Activated naive CD4-positive, alpha-beta T cell treated with anti-CD3 and anti-CD28 coated beads for 36 hours (primary cell): ENCODE measurements at places on chromosomes 5 and 9. TPM values are rescaled to one million over a fixed set of nuclear protein-coding genes. Genes with fewer than 3 reads are reported as not detected.

DNA sequence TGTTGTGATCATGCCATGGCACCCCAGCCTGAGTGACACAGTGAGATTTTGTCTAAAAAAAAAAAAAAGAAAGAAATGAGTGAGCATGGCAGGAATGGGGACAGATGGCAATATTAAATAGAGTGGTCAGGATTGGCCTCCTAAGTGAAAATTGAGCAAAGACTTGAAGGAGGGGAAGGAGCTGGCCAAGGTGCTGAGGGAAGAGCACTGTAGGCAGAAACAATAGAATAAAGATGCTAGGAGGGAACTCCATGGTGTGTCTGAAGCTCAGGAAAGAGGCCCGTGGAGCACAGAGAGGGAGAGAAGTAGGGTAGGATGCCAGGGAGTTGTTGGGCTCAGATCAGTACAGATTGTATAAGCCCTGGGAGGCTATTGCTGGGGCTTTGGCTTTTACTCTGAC, 64.4 kb upstream of the PCAT7 start:
- no peaks in the 10 kb centered on the region for H3K36me3 ChIP-seq
- no peaks in the 10 kb centered on the region for H3K4me1 ChIP-seq
- DNase-seq, result no peak
- H3K27me3 ChIP-seq, result peaks cover 8% of the 10 kb centered on the region
- no peak overlapping the region for H3K27ac ChIP-seq

GRCh38 chr9:132163876-132164603, 2.2 kb downstream of the NTNG2 start:
- no peak overlapping the region for H3K27ac ChIP-seq
- no peak overlapping the region for H3K4me3 ChIP-seq
- peaks cover 1% of the 10 kb centered on the region for H3K36me3 ChIP-seq

GRCh38 chr5:81800797-81801196, 49.9 kb upstream of the SSBP2 start:
- H3K4me3 ChIP-seq, result no peak overlapping the region
- H3K4me1 ChIP-seq, result peaks cover 10% of the 10 kb centered on the region
- H3K27ac ChIP-seq, result no peak overlapping the region
- no peaks in the 10 kb centered on the region for H3K27me3 ChIP-seq

DNA sequence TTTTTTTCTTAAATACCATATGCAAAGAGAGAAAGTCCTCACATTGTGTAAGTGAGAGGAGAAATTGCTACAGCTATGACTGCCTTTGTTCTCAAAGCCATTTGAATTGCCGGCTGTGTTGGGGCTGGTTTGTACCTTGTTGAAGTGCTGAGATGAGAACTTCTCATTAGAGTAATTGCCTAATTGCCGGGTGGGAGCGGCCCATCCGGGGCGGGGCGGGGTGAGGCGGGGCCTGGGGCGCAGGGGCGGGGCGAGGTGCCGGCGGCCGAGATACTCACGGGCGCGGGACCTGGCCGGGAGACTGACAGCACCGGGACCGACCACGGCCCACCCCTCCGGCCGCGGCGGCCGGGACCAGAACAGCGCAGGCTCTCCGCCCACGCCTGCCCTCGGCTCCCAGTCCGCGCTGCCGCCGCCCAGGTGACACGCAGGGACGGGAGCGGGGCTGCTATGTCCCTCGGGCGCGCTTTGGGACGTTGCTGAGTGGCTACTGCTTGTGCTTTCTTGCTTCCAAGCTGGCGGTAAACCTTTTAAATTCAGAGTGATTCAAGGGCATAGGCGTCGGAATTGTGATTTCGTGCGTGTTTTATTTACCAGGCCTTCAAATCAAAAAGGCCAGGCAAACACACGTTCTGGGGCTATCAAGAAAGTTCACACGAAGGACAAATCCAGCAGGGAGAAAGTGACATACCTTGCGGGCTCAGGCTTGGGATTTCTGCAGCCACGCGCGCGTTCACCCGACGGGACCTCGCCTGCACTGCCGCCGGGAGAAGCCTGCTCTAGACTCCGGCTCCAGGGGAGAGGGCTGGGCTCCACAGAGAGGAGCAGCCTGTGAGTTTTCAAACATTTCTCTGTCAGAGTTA, 269.1 kb downstream of the FANCC start:
- H3K4me1 ChIP-seq, result peaks cover 6% of the 10 kb centered on the region
- peaks cover 24% of the 10 kb centered on the region for H3K27me3 ChIP-seq
- no peak overlapping the region for H3K27ac ChIP-seq

DNA sequence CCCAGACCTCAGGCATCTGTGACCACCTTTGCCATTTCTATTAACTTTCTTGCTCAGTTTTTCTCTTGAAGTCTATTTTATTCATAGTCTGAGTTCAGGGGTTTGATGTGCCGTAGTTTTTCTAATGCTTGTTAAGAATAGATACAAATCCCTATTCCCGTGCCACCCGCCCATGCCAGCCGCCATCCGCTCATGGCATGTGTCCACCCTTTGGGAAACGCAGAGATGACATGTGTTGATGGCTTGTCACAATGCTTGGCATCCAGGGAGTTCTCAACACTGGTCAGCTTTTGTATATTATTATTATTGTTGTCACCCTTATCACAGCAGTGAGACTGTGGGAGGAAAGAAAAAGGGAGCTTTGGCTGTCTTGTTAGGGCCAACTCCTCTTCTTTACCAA, 17.3 kb upstream of the ANGPTL2 start:
- H3K4me3 ChIP-seq, result no peak overlapping the region
- no peaks in the 10 kb centered on the region for H3K27me3 ChIP-seq
- H3K27ac ChIP-seq, result no peak overlapping the region
- H3K36me3 ChIP-seq, result no peaks in the 10 kb centered on the region

DNA sequence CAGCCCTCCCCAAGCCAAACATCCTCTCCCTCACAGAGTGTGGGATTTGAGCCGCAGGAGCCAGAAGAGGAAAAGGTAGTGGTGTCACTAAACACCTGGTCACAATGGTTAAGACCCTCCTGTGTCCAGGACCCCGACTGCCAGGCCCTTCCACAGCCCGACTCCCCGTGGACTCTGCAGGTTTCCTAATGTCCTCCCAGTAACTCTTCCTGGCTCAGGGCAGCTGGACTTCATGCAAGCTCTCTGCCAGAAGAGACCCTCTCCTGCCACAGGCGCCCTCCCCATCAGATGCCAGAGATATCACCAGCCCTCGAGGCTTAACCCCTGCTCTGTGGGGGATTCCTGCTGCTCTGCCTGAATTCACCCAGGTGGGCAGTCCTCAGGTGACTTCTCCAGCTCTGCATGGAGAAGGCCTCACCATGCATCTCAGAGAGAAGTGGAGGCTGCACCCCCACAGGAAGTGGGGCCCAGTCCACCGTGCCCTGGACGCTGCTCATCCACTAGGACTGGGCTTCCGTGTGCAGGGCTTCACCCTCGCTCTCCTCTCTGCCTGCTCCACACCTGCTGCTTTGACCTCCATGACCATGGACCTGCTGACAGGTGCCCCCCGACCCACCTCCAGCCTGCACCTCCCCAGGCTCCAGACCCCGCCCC, 111.2 kb downstream of the ADAMTS2 start:
- no peaks in the 10 kb centered on the region for H3K4me1 ChIP-seq
- DNase-seq, result no peak
- H3K36me3 ChIP-seq, result no peaks in the 10 kb centered on the region
- no peak overlapping the region for H3K4me3 ChIP-seq

DNA sequence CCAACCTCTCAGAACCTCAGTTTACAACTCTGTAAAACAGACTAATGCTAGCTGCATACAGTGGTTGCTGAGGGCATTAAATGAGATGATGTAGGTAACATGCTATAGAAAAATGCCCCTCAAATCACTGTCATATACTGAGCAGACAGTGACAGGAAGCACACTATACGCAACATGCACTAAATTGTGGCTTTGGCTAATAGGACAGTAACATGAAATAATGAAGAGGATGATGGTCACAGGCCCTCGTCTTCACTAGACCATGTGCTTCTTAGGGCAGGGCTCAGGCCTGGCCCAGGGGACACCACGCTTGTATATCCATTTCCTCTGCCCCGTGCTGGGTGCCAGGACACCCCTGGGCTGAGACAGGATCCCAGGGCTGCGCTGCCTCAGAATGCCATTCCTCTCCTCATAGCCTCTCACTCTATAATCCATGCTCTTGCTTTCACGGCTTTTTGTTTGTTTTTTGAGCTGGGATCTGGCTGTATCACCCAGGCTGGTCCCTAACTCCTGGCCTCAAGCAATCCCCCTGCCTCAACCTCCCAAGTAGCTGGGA, 18.9 kb downstream of the CSF1R start:
- H3K4me1 ChIP-seq, result peaks cover 12% of the 10 kb centered on the region
- no peaks in the 10 kb centered on the region for H3K27me3 ChIP-seq
- no peak overlapping the region for H3K4me3 ChIP-seq

GRCh38 chr5:109805883-109806282, 116.2 kb downstream of the MAN2A1 start:
- H3K4me1 ChIP-seq, result peaks cover 8% of the 10 kb centered on the region
- peaks cover 39% of the 10 kb centered on the region for H3K36me3 ChIP-seq
- DNase-seq, result no peak
- no peaks in the 10 kb centered on the region for H3K27me3 ChIP-seq

Gene MLANA
- not detected for total RNA-seq

Gene BSPRY
- 7.7 TPM for total RNA-seq

Gene HINT1
- 379 TPM for total RNA-seq
